ENCODE measurements at places on chromosomes 5 and 9.

GRCh38 chr9:103713631-103714030 is 380.5 kb upstream of the SMC2 start:
- H3K4me1 ChIP-seq: no peaks in the 10 kb centered on the region
- no peaks in the 10 kb centered on the region for H3K27me3 ChIP-seq
- no peak for DNase-seq
- H3K4me3 ChIP-seq: no peak overlapping the region
- no peaks in the 10 kb centered on the region for H3K36me3 ChIP-seq
- H3K27ac ChIP-seq: no peak overlapping the region

GRCh38 chr5:123819833-123820232 is 307.9 kb downstream of the CSNK1G3 start:
- no peaks in the 10 kb centered on the region for H3K4me1 ChIP-seq
- H3K27ac ChIP-seq: no peak overlapping the region

- H3K4me1 ChIP-seq: no peaks in the 10 kb centered on the region
- H3K27ac ChIP-seq: no peak overlapping the region
- no peaks in the 10 kb centered on the region for H3K36me3 ChIP-seq
- DNase-seq: no peak
Measured at GRCh38 chr5:74310997-74311930, 329.3 kb downstream of the ENC1 start.

- H3K36me3 ChIP-seq: no peaks in the 10 kb centered on the region
- peaks cover 5% of the 10 kb centered on the region for H3K4me1 ChIP-seq
- no peak overlapping the region for H3K4me3 ChIP-seq
- no peaks in the 10 kb centered on the region for H3K27me3 ChIP-seq
Measured at GRCh38 chr5:16754601-16755000, 137.8 kb upstream of the RETREG1 start.

- H3K4me1 ChIP-seq: no peaks in the 10 kb centered on the region
- H3K4me3 ChIP-seq: no peak overlapping the region
- H3K36me3 ChIP-seq: peaks cover 71% of the 10 kb centered on the region
- H3K27me3 ChIP-seq: no peaks in the 10 kb centered on the region
Measured at GRCh38 chr5:176501333-176501732, 35.9 kb downstream of the RNF44 start.

- no peaks in the 10 kb centered on the region for H3K27me3 ChIP-seq
- DNase-seq: no peak
- no peak overlapping the region for H3K27ac ChIP-seq
Measured at GRCh38 chr9:94757158-94757557, 30.7 kb downstream of the AOPEP start.

DNA sequence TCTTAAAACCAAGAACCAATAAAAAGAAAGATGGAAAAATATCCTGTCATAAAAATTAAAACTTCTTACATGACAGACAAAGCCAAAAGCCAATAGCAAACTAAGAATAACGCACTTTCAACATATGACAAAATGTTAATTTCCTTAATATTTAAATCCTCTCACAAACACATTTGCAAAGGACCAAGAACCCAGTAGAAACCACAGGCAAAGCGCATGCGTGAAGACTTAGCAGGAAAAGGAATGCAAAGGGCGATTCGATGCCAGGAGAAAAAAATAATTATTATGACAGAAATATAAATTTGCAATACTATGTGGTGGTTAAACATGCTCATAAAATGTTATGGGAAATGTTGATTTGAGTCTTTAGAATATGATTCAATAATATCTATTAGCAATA is 39.9 kb upstream of the OLFM1 start:
- H3K4me1 ChIP-seq: no peaks in the 10 kb centered on the region
- DNase-seq: no peak
- H3K4me3 ChIP-seq: no peak overlapping the region
- no peak overlapping the region for H3K27ac ChIP-seq
- H3K27me3 ChIP-seq: no peaks in the 10 kb centered on the region

All from CD4-positive, alpha-beta T cell (primary cell).